Lung (tissue), 17 donors: ENCODE measurements at places on chromosomes 4 and X.

DNA sequence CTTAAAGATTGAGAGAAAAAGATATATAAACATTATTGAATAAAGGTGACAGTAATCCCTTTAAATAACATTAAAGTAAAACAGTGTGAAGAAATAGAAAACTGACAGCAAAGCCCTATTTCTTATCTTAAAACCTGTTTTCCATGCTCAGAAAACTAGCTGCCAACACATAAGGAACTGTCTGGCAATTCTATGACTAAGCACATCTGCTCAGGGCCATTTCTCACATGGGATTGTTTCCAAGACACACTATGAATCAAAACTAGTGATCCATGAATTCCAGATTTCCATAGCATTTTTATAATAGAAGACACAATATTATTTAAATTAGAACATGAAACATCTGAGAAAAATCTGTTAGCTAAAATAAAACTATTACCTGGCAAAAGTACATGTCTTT lies 113.4 kb downstream of the SCLT1 start:
- no peak for DNase-seq

GRCh38 chr4:112284166-112284565 lies 1.5 kb downstream of the TIFA start:
- DNase-seq = peak; percentile 37

DNA sequence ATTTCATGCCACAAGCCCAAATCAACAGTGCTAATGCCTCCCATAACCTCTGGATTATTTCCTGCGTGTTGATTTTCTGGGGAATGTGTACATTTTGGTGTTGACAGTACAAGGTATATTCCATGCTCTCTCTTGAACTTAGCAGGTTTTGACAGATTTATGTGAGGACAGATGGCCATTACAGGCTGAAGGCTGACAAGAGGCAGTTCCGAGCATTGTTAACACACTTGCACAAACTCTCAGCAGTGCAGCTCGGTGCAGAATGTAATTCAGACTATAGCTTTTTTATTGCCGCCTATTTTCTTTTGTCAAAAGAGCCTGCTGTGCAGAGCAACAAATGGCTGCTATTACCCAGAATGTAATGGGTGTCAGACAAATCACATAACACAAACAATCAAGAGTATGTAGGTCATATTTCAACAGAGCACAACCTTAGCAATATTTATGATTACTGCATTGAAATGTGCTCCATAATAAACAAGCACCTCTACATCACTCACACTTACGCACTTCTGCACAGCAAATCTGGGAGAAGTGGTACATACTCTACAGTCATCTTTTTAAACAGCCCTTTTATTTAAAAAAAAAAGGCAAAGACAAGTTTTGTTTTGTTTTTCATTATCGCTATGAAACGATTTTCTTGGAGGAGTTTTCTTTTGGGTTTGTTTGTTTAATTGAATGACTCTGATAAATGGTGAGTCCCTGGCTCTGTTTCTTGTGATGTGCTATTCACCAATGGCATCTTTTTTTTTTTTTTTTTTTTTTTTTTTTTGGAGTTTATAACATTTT lies 71.6 kb downstream of the PPARGC1A start:
- DNase-seq = peak; percentile 95

DNA sequence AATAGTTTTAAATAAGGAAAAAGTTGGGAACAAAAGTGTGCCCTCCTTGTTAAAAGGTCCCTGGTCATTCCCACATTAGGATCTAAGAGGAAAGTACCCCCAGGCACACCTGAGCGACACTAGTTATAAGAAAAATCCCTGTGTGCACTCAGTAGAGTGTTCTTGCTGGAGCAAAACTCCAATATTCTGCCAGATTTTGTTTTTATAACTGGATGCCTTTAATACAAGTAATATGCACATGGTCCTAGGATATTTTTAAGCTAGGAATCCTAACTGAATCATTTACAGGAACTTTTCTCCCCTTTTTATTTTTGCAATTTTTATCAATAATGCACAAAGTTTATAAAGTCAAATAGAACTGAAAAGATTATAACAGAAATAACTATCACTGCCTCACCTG lies 68.6 kb downstream of the BEND4 start:
- no peak for DNase-seq

DNA sequence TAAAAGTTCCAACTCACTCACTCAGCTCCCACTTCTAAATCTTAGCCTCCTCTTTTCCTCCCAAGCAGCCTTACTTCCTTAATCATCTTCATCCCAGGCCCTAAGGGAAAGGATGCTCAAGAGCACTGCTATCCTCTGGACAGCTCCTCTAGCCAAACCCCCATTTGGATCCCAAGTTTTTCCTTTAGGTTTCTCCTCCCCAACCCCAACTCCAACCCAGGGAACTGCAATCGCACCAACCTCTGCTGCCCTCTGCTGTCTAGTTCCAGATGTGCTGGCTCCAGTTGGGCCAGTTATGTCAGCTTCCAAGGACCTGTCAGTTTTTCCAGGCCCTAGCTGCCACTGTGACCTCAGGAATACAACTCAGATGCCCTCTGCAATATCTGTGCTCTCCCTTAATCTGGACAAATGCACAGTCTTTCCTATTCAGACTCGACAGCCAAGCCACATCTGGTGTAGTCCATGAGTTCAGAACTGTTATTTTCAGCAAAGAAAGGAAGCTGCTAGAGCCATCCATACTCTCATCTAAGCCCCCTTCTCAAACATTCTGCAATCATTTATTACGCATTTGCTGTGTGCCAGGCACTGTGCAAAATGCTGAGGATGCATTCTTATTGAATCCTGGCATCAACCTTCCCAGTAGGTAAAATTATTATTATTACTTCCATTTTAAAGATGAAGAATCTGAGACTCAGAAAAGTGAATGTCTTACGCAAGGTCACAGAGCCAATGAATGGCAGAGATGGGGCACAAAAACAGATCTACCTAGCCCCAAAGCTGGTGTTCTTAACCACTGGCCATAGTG lies 12.3 kb upstream of the XPNPEP2 start:
- peak; percentile 74 for DNase-seq
